ENCODE measurements at places on chromosomes 5 and 9.

GRCh38 chr5:174315871-174316270 is 270.4 kb downstream of the NSG2 start:
- no peak for DNase-seq

- DNase-seq = no peak
Measured at GRCh38 chr5:33659526-33660169, 218.9 kb downstream of the TARS1 start.

- DNase-seq = no peak
Measured at GRCh38 chr9:126521551-126521950, 92.2 kb upstream of the LMX1B start.

GRCh38 chr5:145915970-145916638 is 20.3 kb upstream of the SH3RF2 start:
- DNase-seq = no peak

Measured in activated naive CD4-positive, alpha-beta T cell (primary cell).